ENCODE measurements at places on chromosomes 3 and 15. TPM values are rescaled to one million over a fixed set of nuclear protein-coding genes. Genes with fewer than 3 reads are reported as not detected.

- peak; percentile 73 for DNase-seq
Measured at GRCh38 chr3:194137008-194137505, 1.1 kb downstream of the HES1 start.

The MUSTN1 gene
- 78.0 TPM for total RNA-seq

DNA sequence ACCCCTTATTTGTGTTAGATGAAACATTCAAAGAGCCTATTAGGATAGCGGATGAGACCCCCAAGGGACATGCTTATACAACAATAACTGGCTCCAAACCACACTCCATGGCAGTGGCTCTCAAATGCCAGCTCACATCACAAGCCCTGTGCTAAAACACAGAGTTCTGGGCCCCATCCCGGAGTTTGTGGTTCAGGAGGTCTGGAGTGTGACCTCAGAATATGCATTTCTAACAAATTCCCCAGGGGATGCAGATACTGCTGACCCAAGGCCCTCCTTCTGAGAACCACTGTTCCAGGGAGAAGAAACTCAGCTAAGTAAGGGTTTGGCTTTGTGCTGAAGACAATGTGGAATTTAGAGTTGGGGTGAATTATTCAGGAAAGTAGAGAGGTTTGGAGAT, 3.6 kb downstream of the CCRL2 start:
- peak; percentile 43 for DNase-seq

The EAF2 gene
- 7.0 TPM for total RNA-seq

The PLSCR5 gene
- total RNA-seq, result not detected

DNA sequence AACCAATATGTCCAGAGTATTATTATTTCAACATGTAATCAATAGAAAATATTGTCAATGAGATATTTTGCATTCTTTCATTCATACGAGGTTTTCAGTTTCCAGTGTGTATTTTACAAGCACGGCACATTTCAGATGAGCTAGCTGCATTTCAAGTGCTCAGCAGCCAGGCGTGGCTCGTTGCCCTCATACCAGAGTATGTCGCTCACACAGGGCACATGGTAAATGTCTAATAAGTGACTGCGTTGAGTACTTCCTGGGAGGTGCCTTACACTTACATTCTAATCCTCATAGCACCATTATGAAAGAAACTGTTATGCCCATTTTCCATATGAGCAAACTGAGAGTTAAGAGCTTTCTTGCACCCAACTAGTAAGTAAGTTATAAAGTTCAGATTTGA, 47.4 kb downstream of the TMEM266 start:
- no peak for DNase-seq

The FANCD2OS gene
- total RNA-seq, result not detected

DNA sequence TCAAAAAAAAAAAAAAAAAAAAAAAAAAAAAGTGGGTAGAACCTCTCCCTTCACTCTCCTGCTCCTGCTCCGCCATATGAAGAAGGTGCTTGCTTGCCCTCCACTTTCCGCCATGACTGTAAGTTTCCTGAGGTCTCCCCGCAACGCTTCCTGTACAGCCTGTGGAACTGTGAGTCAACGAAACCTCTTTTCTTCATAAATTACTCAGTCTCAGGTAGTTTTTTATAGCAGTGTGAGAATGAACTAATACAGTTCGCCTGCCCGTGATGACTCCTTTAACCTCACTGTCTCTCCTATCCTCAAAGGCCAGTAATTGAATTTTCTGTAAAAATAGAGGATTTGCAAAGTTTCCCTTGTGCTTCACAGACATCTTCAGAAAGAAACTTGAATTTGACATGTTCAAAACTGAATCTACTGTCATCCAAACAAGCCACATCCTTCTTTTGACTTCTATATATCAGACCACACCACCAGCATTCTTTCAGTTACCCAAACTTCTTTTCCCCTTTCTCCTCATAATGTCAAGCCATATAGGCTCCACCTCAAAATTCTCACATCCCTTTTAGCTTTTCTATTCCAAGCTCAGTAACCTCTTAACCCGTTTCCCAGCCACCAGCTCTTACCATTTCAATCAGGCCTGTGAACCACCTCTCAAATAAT, 44.3 kb downstream of the P2RY1 start:
- DNase-seq, result no peak

GRCh38 chr3:56197259-56197965, 270.9 kb downstream of the ERC2 start:
- no peak for DNase-seq

The EPM2AIP1 gene
- total RNA-seq, result 22.1 TPM

- DNase-seq, result no peak
Measured at GRCh38 chr3:23389686-23390085, 186.6 kb downstream of the UBE2E2 start.

DNA sequence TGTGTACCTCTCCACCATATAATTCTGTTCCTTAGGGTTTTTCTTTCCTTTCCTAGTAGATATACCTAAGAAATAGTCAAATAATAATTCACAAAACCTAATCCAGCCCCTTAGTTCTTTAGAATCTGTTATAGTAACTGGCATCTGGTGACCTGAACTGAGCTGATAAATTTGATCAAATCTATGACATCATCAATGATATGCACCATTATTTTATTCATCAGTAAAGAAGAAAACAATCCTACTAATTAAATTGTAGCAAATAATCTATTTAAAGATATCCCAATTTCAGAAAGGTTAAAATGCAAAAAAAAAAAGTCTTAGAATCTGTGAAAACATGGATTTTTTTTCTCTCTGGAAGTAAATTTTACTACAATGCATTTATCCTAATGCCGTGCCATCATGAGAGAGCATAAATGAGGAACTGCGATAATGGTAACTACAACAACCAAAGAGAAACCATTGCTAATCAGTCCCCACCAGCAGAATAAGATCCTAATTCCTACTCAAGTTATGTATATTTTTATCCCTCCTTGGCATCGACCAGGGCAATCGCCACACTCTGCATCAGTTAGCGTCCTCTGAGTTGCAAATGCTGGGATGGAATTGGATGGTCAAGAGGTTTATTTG, 6.6 kb upstream of the MNS1 start:
- DNase-seq, result no peak

DNA sequence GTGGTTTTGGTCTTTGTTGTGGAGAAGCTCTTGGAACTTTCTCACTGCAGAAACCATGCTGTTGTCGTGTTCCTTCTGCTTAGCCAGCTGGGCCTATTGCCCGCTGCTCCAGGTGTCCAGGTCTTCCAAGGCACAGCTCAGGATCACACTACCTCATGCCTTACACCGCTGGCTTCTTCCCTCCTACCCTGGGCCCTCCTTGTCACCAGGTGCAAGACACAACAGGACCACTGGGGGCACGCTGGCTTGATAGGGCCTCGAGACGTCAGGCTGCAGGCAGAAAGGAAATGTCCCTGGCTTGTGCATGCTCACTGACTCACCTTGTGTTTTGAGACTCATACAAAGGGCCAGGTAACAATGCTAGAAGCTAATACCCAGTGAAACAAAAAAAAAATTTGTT, 32.3 kb downstream of the PAQR9 start:
- DNase-seq, result no peak

- no peak for DNase-seq
Measured at GRCh38 chr15:47796339-47796738, 79.0 kb downstream of the SEMA6D start.

- no peak for DNase-seq
Measured at GRCh38 chr3:189790658-189791057, 159.5 kb downstream of the TP63 start.

- DNase-seq, result no peak
Measured at GRCh38 chr3:183460081-183461055, 31.9 kb upstream of the MCF2L2 start.

The MAGEL2 gene
- 0.16 TPM for total RNA-seq

The CHDH gene
- 2.4 TPM for total RNA-seq

DNA sequence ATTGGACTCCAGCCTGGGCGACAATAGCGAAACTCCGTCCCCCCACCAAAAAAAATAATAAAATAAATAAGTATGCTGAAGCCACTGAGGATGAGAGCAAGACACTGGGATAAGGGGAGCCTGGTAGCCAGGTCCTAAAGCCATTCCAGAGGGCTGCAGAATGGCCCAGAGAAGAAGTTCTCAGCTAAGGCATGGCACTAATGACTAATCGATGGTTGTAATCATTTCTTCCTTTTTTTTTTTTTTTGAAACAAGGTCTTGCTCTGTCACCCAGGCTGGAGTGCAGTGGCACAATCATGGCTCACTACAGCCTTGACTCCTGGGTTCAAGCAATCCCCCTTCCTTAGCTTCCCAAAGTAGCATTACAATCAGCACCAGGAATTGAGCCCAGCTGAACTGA, 25.6 kb upstream of the ZNF774 start:
- DNase-seq, result no peak

- no peak for DNase-seq
Measured at GRCh38 chr3:45571969-45572368, 22.6 kb upstream of the LIMD1 start.

The GOLGA8K gene
- total RNA-seq, result not detected

The CRABP1 gene
- not detected for total RNA-seq

The DNASE1L3 gene
- total RNA-seq, result not detected
